ENCODE measurements at places on chromosomes 2 and 18. TPM values are rescaled to one million over a fixed set of nuclear protein-coding genes. Genes with fewer than 3 reads are reported as not detected.

SRD5A2 gene
- not detected for total RNA-seq

SDC1 gene
- total RNA-seq = 0.66 TPM

ANKRD30B gene
- not detected for total RNA-seq

SERPINB10 gene
- total RNA-seq = not detected

CHRND gene
- not detected for total RNA-seq

C2orf72 gene
- 0.15 TPM for total RNA-seq

DNA sequence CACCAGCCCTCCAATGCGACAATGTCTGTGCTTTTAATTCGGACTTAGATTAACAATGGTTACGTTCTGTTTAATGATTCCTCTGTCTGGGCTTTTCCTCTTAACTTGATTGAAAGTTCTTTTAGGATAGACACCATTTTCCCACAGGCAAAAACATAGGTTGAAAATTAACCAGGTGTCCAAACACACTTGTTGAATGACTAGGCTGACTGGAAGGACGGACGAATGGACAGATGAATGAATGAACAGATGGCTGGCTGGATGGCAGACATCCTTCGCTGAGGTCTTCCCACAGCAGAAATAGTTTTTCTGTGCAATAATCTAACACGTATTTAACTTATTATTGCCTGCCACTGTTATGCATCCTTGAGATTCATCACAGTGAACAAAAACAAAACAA, 298.8 kb downstream of the SRBD1 start:
- no peaks in the 10 kb centered on the region for H3K36me3 ChIP-seq
- no peak overlapping the region for H3K4me3 ChIP-seq
- H3K27me3 ChIP-seq = no peaks in the 10 kb centered on the region
- no peak overlapping the region for H3K27ac ChIP-seq
- H3K4me1 ChIP-seq = no peaks in the 10 kb centered on the region

- no peaks in the 10 kb centered on the region for H3K4me1 ChIP-seq
- no peak for DNase-seq
- no peak overlapping the region for H3K4me3 ChIP-seq
- H3K27me3 ChIP-seq = no peaks in the 10 kb centered on the region
- H3K27ac ChIP-seq = no peak overlapping the region
Measured at GRCh38 chr2:99348173-99348572, 11.0 kb downstream of the EIF5B start.

- no peaks in the 10 kb centered on the region for H3K4me1 ChIP-seq
- DNase-seq = no peak
- no peaks in the 10 kb centered on the region for H3K36me3 ChIP-seq
- no peaks in the 10 kb centered on the region for H3K27me3 ChIP-seq
- H3K27ac ChIP-seq = no peak overlapping the region
Measured at GRCh38 chr2:208037564-208038487, 12.5 kb upstream of the PLEKHM3 start.

DNA sequence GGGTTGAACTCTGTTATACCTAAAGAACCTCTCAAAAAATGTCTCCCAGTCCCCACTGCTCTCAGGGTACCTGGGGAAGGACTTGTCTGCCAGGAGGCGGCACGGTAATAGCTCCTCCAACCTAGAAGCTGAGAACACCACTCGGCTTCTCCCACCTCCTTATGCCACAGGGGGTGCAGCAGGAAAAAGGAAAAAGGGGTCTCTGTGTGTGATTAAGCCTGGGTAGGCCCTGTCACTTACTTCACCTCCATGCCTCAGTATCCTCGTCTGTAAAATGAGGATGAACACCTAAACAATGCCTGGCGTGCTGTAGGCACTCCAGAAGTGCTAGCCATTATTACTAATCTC, 76.6 kb downstream of the EMX1 start:
- no peak for DNase-seq
- H3K4me3 ChIP-seq = no peak overlapping the region
- H3K27ac ChIP-seq = no peak overlapping the region
- no peaks in the 10 kb centered on the region for H3K36me3 ChIP-seq
- no peaks in the 10 kb centered on the region for H3K27me3 ChIP-seq
- H3K4me1 ChIP-seq = no peaks in the 10 kb centered on the region

DNA sequence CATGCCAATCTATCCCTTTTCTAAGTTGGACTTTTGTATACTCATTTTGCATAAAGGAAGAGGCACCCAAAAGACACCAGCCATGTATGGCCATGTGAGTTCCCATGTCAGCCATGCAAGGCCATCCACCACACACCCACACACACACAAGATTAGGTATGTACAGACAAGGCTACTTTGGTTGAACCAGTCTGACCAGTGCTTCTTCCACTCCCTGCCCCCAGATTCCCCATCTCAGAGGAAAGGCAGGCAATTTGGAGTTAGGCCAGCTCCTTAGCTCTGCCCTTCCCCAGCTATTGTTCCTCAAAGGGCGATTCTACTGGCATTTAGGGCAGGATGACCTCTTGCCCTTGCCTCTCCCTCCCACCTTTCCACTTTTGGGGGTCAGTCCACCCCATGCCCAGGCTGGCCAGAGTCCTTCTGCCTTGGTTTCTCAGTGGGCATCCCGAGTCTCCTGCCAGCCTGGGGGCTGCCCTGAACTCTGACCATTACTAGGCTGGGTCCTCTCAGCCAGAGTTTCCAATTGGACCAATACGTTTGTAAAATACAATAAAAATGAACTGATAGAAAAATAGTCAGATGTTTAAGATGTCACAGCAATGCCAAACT, 101.1 kb downstream of the ZBTB7C start:
- no peak for DNase-seq
- H3K27me3 ChIP-seq = no peaks in the 10 kb centered on the region
- H3K4me3 ChIP-seq = no peak overlapping the region
- no peak overlapping the region for H3K27ac ChIP-seq
- no peaks in the 10 kb centered on the region for H3K4me1 ChIP-seq
- peaks cover 1% of the 10 kb centered on the region for H3K36me3 ChIP-seq

- H3K4me3 ChIP-seq = no peak overlapping the region
- no peaks in the 10 kb centered on the region for H3K27me3 ChIP-seq
- no peak for DNase-seq
- no peaks in the 10 kb centered on the region for H3K4me1 ChIP-seq
Measured at GRCh38 chr2:201440182-201440581, 11.1 kb downstream of the TRAK2 start.

DNA sequence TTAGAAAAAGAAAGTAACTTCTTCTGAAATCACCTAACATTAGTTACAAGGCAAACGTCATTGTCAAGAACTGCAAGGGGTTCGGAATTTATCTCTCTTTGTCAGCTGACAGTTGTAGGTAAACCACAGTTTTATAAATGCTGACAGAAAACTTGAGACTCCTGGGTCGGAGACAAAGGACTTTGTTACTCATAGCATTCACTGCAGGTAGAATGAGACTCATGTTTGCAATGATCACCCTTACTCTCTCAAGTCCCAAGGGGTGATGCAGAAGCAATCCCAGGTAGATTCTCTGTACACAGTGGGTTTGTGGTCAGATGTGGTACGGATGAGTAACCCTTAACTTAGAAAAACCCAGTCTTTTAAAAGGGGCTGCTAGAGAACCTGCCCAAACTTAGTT, 757.8 kb downstream of the TRIB2 start:
- DNase-seq = no peak
- H3K27me3 ChIP-seq = no peaks in the 10 kb centered on the region
- H3K27ac ChIP-seq = no peak overlapping the region
- no peak overlapping the region for H3K4me3 ChIP-seq
- no peaks in the 10 kb centered on the region for H3K36me3 ChIP-seq

DNA sequence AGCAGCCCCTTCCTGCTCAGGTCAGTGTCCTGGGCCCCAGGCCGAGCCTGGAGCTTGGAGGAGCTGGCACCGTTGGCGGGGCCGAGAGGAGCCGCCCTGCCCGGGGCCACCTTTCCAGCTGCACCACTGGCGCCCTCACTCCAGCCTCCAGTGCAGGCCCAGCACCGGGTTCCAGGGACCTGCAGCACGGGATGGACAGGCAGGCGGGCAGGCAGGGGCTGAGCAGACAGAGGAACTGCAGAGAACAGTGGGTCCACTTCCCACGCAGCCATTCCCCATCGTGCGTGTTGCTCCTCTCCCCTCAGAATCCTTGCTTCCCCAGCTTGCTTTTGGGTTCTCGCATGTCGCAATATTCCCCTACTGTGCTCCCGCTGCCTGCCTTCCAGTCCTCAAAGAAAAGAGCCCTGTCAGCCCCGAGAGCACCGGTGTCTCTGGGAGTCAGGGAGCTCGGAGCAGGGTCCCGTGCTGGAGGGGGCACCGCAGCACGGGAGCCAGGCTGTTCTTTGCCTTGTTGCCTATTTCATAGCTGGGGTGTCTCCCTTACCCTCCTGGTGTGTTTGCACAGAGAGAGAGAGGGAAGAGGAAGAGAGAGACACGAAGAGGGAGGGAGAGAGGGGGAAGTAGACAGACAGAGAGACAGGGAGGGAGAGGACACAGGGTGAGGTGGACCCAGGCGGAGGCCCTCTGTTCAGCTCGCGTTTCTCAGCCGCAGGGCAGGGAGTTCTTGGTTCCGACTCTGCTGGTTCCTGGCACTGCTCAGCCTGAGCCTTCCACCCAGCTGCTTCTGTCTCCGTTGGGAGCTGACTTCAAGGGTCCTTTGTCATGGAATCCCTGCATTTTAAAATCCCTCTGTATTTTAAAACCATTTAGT, 126.0 kb downstream of the MBP start:
- no peak overlapping the region for H3K4me3 ChIP-seq
- H3K4me1 ChIP-seq = no peaks in the 10 kb centered on the region
- H3K27ac ChIP-seq = no peak overlapping the region
- no peaks in the 10 kb centered on the region for H3K36me3 ChIP-seq

DNA sequence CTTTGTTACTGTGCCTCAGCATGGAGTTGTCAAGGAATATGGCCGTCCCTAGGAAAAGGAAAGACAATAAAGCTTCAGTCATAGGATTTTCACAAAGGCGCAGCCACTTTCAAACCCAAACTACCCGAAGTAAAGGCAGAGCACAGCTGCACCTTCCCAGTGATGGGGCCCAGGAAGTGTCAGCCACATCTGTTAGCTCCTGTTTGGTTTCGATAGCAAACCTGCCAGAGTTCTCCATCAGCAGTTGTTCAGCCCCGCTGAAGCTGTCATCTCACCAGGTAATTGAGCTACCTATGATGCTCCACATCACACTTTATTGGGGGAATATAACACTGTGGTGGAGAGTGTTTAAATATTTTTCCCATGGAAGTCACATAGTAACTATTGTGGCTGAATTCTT, 80.7 kb downstream of the LRATD1 start:
- no peaks in the 10 kb centered on the region for H3K36me3 ChIP-seq
- no peaks in the 10 kb centered on the region for H3K4me1 ChIP-seq
- H3K27me3 ChIP-seq = no peaks in the 10 kb centered on the region
- no peak overlapping the region for H3K4me3 ChIP-seq
- no peak overlapping the region for H3K27ac ChIP-seq
- DNase-seq = no peak

- no peaks in the 10 kb centered on the region for H3K4me1 ChIP-seq
- no peaks in the 10 kb centered on the region for H3K36me3 ChIP-seq
- DNase-seq = no peak
- H3K27me3 ChIP-seq = no peaks in the 10 kb centered on the region
Measured at GRCh38 chr2:132790207-132790785, 120.3 kb upstream of the LYPD1 start.

- no peaks in the 10 kb centered on the region for H3K27me3 ChIP-seq
- no peaks in the 10 kb centered on the region for H3K36me3 ChIP-seq
Measured at GRCh38 chr2:145931781-145932395, 1412.0 kb upstream of the ZEB2 start.

All from aorta (tissue), 5 donors.